ENCODE measurements at places on chromosomes 4 and X.

DNA sequence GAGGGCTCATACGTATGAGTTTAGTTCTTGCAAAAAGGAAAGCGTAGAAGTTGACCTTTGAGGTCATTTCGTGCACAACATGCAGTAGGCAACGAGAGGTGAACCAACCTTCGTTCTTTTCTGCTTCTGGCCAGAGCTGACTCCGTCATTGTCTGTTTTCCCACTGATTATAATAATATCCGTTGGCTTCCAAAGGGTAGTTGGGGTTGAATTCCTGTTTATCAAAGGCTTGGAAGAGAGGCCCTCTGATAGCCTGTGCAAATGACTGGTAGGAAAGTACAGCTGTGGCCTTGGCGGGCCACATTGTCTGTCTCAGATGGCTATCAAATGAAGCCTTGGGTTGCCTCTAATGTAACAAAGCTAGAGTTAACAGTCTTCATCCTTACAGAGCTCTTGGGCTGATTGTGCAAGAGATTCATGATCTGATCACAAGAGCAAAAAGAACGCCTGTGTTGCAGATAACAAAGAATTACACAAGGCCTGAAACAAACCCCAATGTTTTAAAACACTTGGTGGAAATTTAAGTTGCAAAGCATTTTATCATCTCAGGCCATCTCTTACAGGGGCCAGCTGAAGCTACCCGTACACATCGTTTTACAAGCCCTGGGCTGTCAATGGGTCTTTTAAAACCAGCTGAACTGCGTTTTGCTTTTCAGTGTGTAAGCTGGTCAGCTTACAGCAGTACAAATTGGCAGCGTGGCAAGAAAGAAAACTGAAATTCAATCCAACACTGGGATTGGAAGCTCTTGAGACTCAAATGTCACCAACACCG is 46.1 kb upstream of the FAM9C start:
- peak; percentile 65 for ATAC-seq

- no peak for ATAC-seq
Measured at GRCh38 chr4:76256032-76256431, 4.5 kb downstream of the FAM47E start.

GRCh38 chr4:124111411-124111810 is 601.1 kb downstream of the ANKRD50 start:
- no peak for ATAC-seq

DNA sequence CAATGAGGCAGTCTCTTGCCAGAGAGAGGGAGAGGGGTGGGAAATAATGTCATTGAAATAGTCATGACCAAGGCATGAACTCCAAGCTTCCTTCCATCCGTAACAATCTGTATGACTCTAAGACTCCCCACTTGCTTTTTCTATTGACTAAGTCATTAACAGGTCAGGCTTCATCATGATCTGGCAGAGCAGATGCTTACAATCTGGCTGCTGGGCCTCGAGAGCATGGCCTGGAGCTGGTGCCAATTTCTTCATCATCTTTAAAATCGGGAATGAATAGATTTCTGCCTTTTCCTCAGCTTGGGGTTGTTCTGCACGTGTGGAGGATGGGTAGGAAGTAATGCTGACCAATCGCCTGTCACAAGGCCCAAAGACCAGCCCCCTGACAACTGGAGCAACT is 280.6 kb upstream of the CLNK start:
- no peak for ATAC-seq

- ATAC-seq, result no peak
Measured at GRCh38 chr4:65651751-65652150, 18.5 kb downstream of the EPHA5 start.

DNA sequence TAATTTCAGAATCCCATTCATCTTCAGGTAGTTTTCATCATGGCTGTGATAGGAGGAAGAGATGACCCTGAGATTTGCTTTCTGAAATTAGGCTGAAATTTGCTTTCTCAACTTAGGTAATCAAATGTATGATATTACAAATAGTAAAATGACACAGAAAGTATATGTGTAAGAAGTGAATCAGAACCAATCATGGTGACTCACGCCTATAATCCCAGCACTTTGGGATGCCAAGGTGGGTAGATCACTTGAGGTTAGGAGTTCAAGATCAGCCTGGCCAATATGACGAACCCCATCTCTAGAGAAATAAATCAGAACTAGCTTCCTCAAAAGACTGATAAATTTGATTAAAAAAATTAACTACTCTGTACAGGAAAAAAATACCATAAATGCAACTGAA is 555.4 kb downstream of the STPG2 start:
- no peak for ATAC-seq

GRCh38 chrX:96379951-96380350 is 304.7 kb upstream of the DIAPH2 start:
- ATAC-seq, result no peak

DNA sequence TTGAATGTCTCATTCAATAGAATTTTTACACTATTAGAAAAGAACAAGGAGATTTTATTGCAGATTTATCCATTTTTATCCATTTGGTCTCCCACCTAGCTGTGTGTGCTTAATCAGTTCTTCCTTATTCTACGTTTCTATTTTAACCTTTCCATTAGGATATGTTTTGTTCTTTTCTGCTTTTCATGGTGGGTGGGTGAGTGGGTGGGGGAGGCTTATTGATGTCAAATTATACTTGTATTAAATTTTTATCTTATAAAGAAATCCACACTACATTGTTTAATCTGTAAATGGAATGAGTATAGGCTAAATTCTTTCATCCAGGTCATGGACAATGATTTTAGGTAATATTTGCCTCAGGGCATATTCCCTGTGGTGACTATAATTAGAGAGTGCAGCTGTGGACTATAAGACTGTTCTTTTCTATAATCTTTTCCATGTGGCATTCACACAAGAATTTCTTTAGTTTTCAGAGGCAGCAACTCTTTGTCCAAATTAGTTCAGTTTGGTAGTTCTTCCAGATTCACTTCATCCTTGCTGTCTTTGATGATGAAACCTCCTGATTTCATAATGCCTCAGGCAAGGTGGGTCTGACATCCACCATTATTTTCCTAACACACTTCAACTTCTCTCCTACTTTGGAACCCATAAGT is 2451.8 kb downstream of the PCDH7 start:
- no peak for ATAC-seq

DNA sequence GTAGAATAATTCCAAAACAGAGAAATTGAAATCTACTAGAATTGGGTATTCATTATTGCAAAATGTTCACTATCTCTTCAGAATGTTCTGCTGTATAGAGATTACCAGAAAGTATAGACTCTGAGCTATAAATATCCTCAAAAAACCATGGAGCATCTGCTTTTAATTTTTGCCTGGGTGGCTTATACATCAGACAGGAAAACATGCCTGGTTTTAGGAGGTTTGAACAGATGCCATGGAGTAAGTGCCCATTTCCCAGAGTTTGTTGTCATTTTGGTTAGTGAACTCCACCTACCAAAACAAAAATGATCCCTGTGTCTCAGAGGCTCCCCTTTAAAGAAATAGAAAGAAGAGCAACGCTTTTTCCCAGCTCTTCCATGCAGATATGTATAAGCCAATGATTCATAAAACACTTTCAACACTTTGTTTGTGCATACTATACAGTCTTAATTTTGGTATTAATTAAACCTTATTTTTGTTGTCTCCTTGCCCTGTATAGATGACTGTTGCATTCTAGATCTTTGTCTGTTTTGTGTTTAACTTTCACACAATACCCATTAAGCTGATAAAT is 68.7 kb downstream of the MEPE start:
- no peak for ATAC-seq

- ATAC-seq, result no peak
Measured at GRCh38 chr4:139851639-139852038, 186.0 kb downstream of the MGST2 start.

GRCh38 chr4:153122855-153123254 is 81.4 kb upstream of the TRIM2 start:
- no peak for ATAC-seq

DNA sequence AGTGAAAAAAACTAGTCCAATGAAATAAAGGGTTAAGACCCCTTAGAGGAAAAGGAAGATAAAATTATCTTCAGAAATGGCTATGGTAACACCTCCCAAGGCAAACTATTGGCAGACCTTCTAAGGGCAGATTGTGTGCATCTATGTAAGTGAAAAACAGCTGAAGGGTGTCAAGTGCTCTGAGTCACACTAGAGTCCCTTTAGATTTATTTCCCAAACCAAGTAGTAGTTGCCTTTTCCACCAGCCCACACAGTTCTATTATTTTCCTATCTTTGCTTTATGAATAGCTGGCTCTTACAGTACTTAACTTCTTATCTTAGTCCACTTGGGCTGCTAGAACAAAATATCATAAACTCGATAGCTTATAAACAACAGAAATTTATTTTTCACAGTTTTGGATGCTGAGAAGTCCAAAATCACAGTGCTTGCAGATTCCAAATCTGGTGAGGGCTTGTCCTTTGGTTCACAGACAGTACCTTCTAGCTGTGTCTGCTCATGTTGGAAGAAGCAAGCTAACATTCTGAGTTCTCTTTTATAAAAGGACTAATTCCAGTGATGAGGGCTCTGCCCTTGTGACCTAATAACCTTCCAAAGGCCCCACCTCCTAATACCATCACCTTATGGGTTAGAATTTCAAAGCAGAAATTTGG is 143.6 kb downstream of the GRID2 start:
- ATAC-seq, result no peak

DNA sequence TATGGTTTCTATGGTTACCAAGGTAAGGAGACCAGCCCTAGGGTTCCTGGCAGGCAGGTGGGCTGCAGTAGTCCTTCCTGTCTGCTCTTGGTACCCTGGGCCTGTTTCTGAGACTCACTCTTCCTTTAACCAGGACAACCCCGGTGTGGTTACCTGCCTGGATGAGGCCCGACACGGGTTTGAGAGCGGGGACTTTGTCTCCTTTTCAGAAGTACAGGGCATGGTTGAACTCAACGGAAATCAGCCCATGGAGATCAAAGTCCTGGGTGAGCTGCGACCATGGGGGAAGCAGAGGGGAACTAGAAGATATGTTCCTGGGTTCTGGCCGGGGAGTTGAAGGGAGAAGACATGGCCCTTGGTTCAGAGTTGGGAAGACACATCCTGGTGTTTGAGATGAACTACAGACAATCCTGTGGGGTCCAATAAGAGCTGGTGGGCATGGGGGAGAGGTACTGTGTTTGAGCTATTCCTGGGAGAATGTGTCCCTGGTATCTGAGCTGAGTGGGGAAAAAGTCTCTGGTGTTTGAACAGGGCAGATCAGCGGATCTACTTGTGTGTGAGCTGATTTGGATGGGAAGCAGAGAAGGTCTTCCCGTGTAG is 7.8 kb downstream of the UBA1 start:
- no peak for ATAC-seq

DNA sequence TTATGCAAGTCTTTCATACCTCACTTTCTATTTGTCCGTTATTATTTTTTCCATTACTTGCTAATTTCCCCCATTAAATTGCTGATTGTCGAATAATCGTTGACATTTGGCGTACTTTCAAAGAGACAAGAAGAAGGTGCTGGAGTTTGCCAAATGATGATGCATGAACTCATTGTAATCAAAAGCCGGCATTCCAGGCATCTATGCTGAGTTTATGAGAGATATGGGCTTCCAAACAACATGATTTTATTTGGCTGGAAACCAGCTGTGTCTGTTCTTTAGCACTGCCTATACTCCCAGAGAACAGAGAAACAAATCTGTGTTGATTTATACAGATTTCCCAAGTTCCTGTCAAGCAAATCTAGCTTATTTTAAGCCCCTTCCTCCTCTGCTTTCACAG is 80.8 kb upstream of the RPS6KA3 start:
- no peak for ATAC-seq

DNA sequence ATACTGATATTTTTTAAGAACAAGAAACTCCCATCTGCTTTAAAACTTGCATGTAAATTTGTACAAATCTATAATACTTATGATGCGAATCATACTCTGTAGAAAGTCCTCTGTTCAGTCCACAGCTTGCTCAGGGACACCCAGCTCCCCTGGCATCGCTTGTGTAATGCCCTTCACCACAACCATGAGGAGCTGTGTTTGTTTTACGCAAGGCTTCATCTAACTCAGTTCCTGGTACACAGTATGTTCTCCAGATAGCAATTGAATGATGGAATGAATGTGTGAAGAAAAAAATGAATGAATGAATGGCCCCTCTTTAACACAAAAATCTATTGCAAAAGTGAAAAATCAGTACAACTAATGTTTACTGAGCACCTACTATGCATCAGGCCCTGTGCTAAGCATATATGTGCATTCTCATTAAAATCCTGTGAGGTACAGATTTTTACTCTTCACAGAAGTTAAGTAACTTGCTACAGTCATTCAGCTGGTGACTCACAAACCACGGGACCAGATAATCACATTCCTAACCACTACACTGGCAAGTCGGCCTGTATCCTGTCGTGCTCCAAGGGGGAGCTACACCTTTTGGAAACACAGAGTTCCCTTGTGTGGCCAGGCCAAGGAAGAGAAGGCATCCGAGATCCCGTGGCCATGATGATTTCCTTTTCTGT is 58.7 kb upstream of the KDR start:
- ATAC-seq, result no peak

- ATAC-seq, result no peak
Measured at GRCh38 chrX:139967300-139967699, 2.0 kb upstream of the CXorf66 start.

DNA sequence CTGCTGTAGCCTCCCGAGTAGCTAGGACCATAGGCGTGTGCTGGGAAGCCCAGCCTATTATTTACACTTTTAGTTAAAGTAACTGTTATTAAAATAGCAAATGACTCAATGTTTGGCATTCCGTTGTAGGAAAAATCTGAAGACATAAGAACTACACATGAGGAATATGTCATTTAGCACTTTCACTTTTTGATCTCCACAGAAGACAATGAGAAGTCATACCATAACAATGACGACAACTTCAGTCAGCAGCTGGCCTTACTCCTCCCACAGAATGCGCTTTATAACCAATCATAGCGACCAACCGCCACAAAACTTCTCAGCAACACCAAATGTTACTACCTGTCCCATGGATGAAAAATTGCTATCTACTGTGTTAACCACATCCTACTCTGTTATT is 6.7 kb downstream of the GPR34 start:
- ATAC-seq, result no peak

DNA sequence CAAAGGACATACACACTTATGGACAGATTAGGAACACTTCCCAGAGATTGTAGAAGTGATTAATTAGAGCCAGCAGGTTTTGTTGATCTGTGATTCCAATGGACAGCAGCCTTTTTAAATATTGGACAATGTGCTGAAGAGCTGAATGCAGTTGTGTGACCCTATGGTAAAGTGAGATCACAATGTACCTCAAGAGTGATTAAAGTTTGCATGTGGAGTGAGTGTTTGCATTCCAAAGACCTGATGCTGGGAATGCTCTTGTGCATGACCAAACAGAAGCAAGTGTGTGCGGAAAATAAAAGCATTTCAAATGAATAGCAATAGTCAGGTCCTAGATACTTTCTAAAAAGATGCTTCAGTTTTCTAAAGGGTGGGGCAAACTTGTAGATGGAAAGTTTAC is 154.1 kb downstream of the BANK1 start:
- no peak for ATAC-seq
